Stimulated activated CD8-positive, alpha-beta memory T cell treated with anti-CD3 and anti-CD28 coated beads, Interleukin-7, amount 100 ng/mL, for 1 hour (primary cell): ENCODE measurements at places on chromosomes 1 and 21.

GRCh38 chr1:89361681-89362080 lies 2.2 kb upstream of the GBP6 start:
- no peak for DNase-seq

- DNase-seq = no peak
These were observed 592.7 kb upstream of the ADGRL4 start for GRCh38 chr1:79599257-79599656.

DNA sequence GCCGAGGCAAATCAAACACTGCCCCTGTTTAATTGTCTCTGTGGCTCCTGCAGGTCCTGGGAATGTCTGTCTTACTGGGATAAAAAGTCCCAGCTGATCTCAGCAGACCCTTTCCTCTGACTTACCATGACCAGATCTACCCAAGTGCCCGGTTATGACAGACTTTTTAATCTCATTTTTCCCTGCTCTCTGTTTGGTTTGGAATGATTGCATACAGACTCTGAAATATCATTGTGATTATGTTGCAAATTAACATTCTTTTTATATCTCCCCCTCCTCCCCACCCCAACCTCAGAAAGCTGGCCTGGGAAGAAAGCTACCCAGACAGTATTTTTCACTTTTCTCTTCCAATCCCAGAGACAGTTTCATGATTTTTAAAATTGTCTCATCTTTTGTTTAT lies 16.3 kb downstream of the RAB7B start:
- DNase-seq = no peak

DNA sequence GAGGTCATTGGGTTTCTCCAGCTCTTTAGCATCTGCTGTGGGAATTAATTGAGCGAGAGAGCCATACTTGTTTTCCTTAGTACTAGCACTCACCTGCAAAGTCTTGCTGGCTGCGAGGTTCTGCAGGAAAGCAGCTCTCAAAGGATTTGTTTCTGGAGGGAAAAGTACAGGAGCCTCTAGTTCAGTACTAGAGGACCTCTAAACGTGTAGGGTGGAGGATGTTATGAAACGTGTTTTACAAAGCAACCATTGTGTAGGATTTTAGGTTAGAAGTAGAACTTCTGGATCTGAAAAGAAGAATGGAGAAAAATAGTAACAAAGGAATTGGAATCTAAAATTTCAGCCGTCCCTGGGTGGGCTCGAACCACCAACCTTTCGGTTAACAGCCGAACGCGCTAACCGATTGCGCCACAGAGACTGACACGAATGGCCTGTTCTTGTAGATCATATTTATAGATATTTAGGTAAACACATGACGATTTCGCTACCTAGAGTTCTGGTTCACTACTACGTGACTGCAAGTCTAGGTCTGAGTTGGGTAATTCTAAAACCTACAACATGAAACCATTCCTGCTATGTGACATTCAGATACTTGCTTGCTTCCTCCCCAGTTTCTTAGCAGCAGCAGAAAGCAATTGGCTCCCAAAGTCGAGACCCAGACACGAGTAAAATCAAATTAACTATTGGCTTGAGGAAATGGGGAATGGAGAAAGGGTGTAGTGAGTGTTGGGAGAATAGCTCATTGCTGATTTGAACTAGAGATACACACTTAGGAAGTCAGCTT lies 60.2 kb upstream of the CFAP126 start:
- no peak for DNase-seq
